ENCODE measurements at places on chromosomes 12 and 14.

DNA sequence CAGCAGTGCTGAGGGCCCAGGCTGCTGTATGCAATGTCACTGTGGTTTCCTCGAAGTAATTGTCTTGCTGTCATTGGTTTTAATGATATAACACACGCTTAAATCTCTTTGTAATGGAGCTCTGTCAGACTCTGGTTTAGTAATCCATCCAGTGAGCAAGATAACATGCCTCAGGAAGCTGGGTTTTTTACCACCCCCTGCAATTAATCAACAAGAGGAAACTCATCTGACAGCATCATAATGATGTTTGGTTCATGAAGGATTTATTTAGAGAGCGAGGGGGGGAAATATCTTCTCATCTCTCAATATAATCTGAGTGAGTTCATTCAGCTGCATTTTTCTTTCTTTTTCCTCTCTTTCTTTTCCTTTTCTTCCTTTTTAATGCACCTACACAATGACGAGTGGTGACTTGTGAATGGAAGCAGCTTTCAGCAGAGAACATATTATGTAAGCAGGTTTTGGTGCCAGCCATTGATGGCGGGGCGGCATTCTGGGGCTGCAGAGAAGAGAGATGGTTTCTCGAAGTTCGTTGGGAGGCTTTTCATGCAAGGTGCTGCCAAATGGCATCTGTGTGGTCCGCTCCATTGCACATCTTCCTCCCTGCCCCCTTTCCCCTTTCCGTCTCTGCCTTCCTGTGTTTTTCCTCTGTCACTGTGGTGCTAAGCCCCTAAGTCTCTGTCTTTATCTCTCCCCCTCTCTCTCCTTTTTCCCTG lies 6.7 kb downstream of the RPH3A start:
- DNase-seq, result no peak

DNA sequence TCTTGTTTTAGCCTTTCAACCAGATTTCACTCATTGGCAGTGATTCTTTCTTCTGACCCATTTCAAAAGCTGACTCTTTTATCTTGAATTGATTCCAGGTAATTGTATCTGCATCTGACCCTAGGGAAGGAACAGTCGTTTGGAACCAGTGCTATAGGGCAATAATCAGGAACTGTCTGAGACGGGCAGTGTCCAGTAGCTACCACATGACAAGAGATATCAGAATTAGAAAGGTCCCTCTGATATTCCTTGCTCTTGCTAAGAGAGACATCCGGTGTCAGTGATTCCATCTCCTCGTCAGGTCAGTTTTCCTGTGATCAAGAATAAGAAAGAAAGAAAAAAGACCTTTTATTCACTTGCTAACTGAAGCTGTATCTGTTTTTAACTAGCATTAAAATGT lies 47.8 kb upstream of the PDE3A start:
- DNase-seq, result no peak

DNA sequence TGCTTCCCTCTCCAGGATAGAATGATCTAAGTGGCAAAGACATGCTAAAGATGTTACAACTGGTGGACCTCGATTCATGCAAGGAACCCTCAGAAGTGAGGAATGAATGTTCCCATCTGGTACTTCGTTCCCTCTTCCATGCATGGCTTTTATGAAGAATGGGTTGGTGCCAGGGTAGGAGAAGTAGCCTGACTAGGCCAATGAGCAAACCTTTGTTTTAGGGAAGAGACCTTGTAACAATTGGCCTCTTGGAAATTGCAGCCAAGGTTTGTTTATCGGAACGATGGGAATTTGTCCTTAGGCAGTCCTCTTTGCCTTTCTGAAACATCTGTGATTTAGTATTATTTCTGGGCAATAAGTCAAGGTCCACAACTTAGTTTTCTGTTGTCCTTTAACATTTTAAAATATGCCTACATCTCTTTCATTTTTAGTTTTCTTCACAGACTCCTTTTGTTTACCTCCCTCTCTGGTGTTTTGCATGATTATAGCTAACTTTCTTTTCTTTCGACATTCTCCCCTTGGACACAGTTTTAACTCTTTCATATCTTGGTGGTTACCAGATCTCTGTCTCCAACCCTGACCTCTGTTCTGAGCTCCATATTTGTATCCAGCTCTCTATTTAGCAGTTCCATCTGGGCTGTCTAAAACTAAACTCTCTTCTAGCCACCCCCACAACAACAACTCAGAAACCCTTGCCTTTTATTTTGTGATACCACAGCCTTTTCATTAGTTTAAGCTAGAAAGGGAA lies 70.0 kb downstream of the DIP2B start:
- DNase-seq, result no peak

DNA sequence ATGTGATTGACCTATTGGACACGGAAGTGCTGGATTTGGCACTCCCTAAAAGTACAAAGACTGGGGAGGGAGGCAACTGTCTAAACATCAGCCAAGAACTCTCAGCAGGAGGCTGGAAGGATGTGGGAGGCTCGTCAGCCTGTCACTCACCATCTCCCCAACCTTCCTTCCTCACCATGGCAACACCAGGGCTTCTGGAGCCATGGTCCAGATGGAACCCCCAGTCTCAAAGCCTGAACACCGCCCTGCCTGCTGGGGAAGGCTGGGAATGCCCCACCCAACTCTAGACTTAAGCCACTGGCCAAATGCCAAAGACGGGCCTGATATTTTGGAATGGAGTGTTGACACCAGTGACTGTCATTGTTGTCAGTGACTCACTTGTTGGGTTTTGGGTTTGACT lies 55.3 kb downstream of the GALNT16 start:
- DNase-seq, result peak; percentile 1

DNA sequence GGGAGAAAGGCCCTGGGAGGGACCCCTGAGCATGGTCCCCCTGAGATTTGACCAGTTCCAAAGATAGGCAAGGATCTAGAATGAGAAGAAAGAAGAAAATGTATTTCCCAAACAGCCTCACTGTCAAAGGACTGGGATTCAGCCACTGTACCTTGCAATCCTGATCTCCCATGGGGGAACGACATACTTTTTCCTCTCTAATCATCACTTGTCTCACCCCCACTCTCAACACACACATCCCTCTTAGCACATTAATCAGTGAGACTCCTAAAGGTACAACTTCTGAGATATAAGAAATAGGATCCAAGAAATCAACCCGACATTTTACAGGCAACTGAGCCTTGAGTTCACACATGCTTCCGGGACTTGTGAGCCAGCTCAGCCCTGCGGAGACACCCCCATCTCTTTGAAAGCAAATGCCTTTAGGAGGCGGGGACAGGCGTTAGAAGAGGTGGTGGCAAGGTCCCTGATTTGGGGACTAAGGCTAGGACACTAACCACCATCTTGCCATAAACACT lies 1.4 kb downstream of the MAP3K9 start:
- DNase-seq, result peak; percentile 52

- DNase-seq, result no peak
Measured at GRCh38 chr12:78371284-78371683, 493.3 kb upstream of the SYT1 start.

DNA sequence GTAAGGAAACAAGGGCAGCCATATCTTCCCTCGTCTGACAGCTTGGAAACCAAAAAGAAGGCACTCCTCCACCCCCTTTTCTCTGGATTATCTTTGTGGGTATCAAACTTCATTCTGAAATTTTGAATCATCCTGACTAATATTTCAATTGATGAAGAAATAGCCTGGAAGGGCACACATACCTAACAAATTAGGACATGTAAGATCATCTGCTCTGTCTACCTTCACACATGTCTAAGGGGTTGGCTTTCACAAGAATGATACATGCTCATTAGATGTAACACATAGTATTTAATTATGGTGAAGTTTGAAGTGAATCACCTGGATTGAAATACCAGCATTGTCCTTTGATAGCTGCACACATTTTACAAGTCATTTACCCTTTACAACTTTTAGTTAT lies 348.1 kb upstream of the RPL10L start:
- no peak for DNase-seq

All from WTC11 (cell line).